Activated T-cell treated with anti-CD3 and anti-CD28 coated beads, Interleukin-2, amount 50 U/mL, for 48 hours (primary cell): ENCODE measurements at places on chromosomes 1 and 21.
A peak's percentile ranks its signal among the peaks of the same experiment; 100 is the strongest.

DNA sequence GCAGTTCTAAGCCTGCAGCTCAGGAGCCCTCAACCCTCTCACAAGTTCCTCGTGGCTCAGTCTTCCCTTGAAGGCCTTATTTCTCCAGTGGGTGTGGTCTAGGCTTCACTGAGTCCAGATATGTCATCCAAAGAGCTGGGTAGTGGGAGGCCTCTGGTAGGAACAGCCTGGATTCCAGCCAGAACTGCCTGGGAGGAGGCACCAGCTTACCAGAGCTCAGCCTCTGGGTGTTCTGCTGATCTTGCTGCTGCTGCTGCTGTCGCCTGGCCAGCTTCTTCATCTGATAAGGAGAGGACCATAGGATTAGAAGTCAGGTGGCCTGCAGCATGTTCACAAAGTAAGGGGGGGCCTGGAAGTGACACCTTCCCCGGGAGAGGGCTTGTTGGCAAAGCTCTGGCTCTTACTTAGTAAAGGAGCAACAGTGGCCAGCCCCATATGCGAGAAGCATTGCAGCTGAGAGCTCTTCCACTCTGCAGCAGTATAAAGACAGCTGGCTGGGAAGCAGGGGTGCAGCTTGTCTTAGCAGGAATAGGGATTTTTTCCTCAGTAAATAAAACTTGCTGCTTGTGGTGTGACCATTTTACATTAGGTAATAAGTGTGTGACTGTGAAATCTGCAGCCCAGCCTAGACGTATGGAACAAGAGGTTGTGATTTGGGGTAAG, 148.5 kb downstream of the LMX1A start:
- DNase-seq, result no peak

- no peak for DNase-seq
These were observed 2.5 kb downstream of the FNDC10 start for GRCh38 chr1:1597275-1597930.

GRCh38 chr1:31364561-31365250, 8.2 kb downstream of the FABP3 start:
- no peak for DNase-seq

DNA sequence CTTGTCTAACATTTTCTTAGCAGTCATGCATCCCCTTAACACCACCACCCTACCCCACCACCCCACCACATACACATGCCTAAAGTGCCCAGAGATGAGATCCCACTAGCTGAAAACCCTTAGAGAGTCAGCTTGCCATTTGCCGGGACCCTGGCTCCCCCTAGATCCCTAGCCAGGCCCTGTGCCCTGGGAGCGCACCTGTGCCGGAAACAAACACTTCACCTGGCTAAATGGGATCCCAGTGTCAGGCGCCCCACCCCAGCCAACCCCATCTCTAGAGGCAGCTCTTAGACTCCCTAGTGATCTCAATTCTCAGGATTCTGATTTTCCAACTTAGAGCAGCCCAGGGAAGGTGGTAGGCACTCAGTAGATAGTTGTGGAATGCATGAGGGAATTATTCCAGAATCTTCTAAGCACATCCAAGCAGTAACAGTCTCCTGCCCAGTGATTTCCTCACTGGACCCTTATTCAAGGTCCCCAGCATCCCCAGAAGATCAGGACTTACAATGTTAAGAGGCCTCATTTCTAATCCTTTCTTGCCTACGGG, 105.2 kb downstream of the LAMC2 start:
- no peak for DNase-seq

DNA sequence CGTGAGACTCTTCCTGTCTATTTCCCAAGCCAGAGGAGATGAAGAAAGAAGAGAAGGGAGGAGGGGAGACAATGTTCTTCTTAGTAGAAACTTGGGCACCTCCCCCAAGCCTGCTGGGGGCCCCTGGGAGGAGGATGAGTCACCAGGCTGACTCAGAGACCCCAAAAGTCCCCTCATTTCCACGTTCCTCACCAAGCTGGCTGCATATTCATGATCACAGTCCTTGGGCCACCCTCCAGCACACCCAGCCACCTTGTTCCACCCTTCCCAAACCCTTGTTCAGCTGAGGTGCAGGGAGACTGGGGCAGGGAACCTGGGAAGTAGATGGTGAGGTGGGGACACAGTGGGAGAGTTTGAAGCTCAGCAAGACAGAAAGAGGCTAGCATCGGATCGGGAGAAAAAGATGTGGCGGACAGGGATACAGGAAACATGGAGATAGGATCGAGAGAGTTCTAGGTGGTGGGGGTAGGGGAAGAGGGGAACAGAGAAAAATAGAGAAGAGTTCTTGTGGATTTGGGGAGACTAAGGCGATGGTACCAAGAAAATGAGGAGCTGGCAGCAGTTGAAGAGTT, 712 bp downstream of the RAB13 start:
- peak; percentile 64 for DNase-seq

- DNase-seq, result no peak
These were observed 115.4 kb downstream of the BCAR3 start for GRCh38 chr1:93566227-93566626.

DNA sequence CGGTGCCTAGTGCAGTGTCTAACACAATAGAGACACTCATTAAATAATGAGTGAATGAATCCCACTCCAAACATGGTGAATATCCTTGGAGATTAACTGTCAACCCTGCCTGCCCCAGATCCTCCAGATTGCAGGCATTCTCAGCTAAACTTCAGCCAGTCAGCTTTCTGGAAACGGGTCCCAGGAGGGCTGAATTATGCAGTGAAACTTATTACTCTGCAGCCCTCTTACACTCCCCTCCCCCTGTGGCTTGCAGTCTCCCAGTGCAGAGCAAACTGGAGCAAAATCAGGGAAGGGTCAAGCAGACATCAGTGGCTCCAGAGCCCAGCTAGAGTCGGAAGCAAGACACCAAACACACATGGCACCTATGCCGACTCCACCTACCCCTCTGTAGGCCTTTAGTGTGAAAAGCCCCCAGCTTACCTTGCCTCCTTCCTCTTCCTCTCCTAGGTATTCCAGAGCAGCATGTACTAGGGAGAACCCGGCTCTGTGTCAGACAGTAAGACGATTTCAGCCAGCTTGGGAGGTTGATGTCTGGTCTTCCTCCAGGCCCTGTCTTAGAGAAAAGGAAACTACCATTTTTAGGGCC, 6.5 kb upstream of the RGS16 start:
- DNase-seq, result no peak
